Motor neuron (in vitro differentiated cells): ENCODE measurements at places on chromosomes 3 and 15. TPM values are rescaled to one million over a fixed set of nuclear protein-coding genes. Genes with fewer than 3 reads are reported as not detected.

GRCh38 chr3:152480282-152480953 lies 211.7 kb downstream of the MBNL1 start:
- no peak for ATAC-seq

- ATAC-seq, result no peak
Observed at GRCh38 chr3:15805756-15806266, 8.0 kb upstream of the ANKRD28 start.

- peak; percentile 88 for ATAC-seq
Observed at GRCh38 chr3:191762323-191762960, 301.5 kb downstream of the PYDC2 start.

DNA sequence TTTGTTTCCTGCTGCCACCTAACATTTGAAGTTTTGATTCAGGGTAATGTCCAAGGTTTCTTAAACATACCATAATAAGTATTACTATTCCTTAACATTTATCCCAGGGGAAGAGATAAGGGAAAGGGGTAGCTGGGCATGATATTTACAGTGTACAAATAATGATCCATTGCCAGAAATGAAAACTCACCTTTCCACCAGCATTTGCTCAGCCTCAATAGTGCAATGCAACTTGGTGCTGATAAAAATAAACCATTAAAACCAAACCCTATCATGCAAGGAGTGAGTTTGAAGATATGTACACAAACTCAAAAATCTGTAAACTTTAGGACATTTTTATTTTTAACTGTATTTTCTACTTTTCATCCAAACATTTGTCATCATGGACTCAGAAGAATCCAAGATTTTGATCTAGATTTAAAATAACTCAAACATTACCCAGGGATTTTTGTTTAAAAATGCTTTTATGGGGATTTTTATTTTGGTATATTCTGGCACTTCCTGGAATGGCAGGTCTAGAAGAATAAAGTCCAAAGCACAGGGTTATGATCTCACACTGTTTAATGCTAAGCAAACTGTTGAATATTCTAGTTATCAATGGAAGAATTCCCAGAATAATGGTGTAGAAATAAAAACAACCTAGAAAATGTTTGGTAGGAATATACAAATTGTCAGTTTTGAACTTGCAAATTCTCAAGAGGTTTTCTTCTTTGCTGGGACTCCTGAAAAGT lies 32.5 kb upstream of the SLC2A2 start:
- ATAC-seq, result no peak

DNA sequence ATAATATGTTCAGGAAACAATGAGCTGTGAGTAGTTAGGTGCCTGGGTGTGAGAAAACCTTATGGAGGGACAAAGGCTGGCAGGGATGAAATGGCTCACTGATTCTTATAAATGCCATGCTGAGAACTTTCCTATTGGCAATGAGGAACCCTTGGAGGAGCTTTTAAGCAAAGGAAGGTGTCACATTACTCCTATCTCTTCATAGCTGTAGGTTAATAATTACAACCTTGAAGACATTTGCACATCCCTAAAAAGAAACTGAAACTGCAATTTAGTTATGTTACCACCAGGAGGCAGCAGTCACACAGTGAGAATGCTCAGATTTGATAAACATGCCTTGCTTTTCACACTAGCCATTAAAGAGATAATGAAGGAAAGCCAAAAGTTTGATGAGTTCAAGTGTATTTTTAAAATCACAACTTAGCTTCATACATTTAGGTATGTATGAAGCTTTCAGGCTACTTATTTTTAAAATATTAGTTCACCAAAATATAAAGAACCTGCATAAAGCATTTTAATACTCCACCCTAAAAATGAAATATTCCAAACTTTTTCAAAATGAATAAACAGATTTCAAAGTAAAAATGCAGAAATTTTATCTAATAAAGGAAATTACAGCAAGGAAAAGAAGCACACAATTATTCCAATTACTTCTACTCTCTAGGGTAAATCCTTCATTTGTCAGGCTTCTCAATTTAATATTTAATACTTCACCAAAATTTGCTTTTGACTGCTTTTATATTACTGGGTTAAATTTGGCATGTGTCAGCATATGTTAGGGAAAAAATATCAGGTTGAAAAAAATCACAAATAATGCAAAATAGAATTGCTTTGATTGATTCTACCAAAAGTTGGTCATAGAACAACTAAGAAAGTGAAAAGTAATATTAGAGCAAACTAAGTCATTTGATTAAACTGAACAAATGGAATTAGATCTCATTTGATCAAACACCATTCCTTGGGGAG lies 136.9 kb upstream of the SLC2A2 start:
- no peak for ATAC-seq

DNA sequence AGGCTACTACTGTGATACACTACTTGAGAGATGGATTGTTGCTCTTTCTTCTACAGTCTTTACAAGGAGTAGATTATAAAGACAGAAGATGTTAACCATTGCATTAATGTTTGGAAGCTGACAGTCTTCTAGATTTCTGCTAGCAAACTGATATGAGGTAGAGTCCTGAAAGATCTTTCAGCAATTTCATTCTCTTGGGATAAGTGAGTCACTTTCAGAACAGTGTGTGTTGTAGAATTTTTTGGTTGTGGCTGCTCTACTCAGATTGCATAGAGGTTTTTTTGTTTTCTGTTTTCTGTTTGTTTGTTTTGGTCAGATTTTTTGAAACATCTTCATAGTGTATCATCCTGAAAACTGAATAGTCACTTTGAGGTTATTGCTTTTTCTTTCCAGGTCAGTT lies 17.1 kb downstream of the TNFSF10 start:
- no peak for ATAC-seq

DNA sequence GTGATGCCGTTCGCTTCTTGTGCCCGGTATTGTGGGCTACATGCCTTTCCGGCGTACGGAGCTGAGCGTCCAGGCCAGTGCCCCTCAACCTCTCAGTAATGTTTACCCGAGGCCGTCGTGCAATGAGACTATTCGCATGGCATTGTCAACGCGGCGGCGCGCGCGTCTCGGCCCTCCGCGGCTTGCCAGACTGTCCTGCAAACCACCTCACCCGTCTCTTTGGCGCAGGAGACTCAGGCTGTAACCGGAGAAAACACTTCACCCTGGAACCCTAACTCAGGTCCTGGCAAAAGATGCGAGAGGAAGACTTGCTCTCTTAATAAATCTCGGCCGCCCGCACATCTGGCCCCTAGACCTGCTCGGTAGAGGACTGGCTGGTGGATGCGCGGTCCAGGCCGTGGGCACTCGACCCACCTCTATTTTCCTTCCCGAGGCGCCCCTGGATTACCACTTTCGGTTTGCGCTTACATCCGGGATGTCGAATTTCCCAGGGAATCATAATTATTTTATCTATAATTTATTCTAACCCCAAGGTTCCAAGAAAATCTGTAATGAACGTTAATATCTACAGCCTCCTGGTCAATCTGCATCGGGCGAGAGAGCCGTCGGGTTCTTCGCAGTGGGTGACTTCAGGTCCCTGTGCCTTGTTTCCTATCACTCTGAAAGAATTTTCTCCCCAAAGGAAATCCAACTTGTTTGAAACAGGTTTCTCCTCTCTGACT lies 71.8 kb upstream of the POLG start:
- no peak for ATAC-seq

- peak; percentile 62 for ATAC-seq
Observed at GRCh38 chr3:191051037-191051436, 148.0 kb upstream of the OSTN start.

DNA sequence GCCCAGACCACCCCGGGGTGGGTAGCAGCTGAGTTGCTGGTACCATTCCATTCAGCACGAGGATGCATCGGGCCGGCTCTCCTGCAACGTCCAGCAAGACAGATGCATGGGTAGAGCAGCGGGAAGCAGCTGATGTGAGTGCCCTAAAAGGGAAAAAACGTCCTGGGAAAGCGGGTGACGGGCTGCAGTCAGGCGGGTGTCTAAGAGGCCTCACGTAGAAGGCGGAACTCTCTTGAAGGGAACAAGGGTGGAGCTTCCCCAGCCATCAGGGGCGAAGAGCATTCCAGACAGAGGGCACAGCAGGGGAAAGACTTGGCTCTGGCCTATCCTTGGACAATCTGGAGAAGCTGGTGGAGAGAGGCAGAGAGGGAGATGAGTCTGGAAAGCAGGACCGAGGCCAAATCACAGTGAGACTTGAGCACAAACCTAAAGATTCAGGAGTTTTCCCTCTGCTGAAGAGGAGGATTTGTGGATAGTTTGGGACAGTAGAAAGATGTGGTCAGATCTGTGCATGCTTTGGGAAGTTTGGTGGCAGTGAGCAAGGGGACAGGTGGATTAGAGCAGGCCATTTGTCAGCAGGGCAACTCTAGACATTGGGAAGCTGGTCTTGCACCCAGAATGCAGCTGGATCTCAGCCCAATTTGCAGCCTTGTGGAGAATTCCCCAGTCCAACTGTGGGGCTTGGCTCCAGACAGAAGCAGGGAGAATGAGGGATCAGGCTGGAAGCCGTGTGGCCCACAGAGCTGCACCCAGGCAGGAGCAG lies 70.7 kb downstream of the SEMA5B start:
- no peak for ATAC-seq

TIGIT gene
- 1.1 and 1.6 TPM in 2 replicates for total RNA-seq

CFAP91 gene
- total RNA-seq, result 6.4 and 7.8 TPM in 2 replicates
